ENCODE measurements at places on chromosomes 6 and 20.

- DNase-seq = no peak
Measured at GRCh38 chr20:34082232-34082887, 29.7 kb downstream of the EIF2S2 start.

GRCh38 chr6:33577106-33577535, 3.0 kb downstream of the BAK1 start:
- no peak for DNase-seq

- no peak for DNase-seq
Measured at GRCh38 chr20:14777591-14777990, 440.2 kb upstream of the FLRT3 start.

DNA sequence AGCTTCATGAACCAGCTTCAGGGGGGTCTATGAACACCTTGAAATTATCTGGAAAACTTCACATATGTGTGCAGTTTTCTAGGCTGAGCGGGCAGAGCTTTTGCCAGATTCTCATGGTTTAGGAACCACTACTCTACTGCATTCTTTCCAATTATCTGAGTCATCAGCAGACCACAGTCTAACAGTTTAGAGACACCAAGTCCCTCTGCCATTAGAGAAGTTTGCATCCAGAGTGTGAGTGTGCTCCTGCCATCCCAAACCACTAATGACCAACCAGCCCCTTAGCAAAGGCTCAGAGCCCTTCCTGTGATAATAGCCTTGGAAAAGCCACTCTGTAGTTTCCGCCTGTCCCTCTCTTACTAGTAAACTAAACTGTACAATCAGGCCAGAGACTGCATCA, 96.8 kb downstream of the PHACTR1 start:
- no peak for DNase-seq

GRCh38 chr20:45933266-45934045, 1.0 kb upstream of the PCIF1 start:
- peak; percentile 69 for DNase-seq

DNA sequence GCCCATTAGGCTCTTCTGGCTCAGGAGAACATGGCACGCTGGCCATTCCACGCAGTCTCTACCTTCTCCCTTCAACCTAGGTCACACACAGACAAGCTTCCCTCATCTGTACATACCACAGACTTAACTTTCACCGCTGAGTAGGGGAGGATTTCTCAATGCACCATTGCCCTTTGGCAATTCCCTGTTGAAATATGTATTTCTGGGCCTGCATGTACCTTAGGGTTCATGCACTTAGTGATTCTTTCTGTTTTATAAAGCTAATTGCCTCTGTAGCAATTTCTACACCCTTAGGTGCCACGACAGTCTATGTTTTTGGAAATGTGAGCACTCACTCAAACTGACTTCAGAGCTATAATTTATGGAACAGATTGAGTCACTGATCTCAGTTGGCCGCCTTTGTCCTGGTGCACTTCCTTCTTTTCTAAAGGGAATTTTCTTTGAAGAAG, 253.8 kb upstream of the PRDM1 start:
- no peak for DNase-seq

- no peak for DNase-seq
Measured at GRCh38 chr20:32626859-32627636, 41.9 kb upstream of the NOL4L start.

DNA sequence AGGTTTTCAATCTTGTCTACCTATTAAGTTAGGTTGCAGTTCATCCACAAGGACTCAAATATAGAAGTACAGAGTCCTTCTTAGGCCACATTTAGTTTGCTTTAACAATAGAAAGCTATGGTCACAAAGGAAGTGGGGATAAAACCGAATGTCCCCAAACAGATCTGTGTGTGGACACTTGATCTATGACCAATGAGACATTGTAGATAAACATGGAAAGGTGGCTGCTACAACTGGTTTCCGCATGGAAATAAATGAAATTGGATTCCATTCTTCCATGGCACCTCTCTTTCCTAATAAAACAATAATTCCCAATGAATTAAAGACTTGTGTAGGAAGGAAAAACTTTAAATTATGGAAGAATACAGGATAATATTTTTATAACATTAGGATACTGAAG, 20.4 kb upstream of the DOK5 start:
- DNase-seq = no peak

DNA sequence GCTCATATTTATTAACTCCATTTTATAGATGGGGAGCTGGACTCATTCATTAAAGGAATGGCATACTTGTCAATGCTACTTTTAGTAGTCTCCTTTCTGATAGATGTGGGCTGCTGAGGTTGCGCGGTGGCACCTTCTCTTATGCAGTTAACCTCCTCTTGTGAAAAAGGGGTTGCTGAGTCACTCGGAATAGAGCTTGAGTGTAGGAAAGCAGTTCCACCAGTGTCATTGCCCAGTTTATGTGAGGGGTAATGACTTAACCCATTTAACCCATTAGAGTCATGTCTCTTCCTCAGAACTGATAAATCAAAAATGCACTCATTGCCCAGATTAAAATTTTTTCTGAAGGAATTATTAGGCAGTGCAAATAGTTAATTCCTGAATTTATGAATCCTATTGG, 6.3 kb downstream of the MAPK14 start:
- DNase-seq = no peak

DNA sequence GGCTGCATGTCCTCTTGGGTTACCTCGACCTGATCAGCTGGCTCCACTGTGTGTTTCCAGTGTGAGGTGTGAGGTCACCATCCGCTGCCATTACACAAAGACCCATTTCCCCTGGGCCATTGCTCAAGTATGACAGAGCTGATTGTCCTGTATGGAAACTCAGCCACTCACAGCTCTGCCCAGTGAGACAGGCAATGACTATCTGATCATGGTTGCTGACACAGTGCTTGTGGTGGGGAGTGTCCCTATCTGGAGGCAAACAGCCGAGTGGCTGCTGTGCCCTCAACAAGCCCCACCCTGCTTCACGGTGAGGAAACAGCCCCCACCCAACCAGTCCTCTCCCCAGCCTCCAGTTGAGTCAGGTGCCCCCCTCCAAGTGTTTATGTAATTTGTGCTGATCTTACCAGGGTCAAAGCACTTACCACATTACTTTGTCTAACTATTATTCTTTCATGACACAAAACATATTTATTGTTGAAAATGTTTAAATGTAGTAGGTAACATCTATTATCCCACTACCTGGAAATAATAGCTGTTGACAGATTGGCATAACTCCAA, 11.7 kb upstream of the MAPK13 start:
- no peak for DNase-seq

GRCh38 chr20:15807271-15807670, 766.0 kb downstream of the KIF16B start:
- DNase-seq = no peak

DNA sequence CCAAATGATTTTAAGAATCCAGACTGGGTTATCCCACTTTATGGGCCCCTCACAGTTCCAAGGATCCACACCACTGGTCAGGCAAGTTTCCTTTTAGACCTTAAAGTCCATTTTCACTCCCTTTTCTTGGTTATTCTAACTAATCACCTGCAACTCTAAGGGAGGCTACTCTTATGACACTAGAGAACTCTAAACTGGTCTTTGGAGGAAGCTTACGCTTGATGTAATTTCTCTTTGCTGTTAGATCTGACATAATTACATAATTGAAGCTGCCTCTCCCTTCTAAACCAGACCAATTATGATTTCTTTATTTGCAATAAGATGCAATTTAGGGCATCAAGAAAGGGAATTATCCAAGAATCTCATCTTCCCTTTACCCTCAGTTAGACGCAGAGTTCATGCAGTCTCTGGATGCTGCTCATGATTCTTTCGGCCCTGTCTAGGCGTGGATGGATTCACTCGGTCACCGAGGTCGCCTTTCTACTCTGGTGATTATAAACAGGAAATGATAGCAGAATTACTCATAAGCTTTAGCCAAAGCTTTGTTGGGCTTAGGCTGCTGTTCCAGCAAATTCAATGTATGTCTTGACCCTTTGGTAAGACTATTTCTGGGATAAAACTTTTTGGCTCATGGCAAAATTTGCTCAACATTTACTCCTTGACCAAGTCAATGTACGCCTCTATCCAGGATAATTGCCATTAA, 166.4 kb upstream of the PRND start:
- no peak for DNase-seq

DNA sequence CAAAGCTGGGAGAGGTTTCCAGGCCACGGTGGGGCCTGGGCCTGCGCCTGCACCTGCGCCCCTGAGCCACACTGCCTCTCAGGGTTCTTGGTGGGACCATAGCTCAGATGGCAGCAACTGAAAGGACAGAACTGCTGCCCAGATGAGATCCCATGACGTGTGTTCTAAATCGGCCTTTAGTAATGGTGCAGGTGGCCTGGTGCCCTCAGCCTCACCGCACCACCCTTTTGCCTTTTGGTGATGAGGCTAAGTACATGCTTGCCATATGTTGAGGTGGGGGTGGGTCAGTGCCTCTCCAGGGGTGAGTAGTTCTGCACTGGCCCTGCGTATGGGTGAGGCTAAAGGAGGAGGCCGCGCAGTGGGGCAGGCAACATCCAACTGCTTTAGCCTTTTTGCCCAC, 7.4 kb downstream of the PSMG4 start:
- DNase-seq = no peak

GRCh38 chr6:22028403-22029090, 268.3 kb downstream of the PRL start:
- DNase-seq = no peak

DNA sequence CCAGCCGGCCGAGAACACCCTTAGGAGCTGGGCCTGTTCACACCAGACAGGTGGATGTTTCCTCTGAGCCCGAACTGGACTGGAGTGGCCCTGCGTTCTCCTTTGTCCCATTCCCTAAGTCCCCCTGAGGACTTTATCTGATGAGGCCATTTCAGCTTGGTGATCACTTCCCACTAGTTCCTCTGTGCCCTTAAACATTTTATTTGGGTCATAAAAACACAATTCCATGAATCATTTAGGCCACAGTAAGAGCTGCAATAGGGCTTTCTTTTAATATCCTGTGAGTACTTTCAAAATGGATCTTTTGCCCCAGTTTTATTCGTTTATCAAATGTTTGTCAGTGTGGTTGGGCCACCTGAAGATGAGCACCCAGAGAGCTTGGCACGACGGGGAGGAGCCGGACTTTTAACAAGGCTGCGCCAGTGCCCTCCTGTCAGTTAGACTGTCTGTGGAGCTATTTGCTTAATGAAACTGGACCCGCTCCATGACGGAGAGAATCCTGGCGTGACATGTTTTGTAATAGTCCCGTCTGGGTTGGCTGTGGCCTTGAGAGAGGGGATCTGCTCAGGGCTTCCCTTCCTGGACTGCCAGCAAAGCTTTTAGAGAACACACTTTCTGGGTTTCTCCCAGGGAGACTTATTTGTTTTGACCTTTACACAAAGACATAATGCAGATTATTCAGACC, 53.5 kb downstream of the ZDHHC14 start:
- DNase-seq = no peak

DNA sequence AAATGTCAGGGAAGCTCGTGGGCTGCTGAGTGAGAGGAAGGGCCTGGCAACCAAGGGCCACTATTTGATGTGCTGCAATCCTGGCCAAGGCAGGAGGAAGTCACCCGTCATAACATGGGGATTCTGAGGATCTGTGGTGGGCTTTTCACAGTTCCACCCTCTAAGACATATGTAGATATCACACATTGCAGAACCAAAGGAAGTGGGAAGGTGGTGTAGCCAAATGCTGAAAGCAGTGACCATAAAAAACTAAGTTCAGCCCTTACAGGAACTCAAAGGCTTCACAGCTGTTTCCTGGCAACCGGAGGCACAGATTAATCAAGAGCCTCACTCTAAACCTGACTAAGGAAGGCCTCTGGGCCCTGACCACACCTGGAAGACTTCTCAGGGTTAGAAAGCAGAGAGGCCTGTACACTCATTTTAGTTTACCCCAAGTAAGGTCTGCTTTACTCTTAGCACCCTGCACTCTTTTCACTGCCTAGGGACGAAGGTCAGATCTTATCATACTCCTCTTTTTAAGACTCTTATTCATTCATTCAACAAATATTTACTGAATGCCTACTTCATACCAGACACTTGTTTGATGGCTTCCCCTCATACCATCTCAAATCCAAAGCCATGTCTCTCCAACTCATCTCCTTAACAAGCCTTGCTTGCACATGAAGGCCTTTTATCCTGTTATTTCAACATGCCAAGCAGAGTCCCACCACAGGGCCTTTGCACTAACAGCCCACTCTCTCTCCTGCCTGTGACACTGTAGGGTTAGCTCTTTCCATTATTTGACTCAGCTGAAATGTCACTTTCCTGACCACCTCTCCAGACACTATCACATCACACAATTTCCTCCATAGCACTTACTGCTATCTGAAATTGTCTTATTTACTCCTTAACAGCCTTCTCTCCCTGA, 2.6 kb downstream of the UBE2V1 start:
- no peak for DNase-seq

DNA sequence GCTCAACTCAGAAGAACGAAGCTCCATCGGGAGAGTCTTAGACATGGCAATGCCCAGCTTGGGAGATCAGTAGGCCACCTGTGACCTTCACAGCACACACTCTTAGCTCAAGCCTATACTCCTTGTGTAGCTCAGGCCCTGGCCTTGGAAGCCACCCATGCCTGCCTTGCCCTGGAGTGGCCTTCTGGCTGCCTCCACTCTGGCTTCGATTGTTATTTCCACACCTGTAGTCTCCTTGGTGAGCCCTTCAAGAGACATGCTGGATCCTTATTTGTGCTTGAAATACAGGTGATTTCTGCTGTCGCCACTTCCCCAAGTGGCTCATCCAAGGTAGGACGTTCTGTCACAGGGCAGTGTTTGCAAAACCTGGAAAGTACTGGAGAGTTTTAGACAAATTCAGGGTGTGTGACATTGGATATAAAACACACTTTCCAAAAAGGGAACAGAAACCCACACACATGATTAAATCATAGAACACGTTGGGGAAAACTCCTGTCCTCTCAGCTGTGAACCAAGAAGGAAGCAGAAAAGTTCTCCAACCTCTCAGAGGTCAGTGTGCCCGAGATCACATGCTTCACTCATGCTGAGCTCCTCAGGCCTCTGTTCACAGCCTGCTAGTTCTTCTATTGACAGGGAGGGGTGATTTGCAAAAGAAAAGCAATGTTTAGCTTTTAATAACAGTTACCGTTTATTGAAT, 391.8 kb downstream of the CDC5L start:
- DNase-seq = no peak

DNA sequence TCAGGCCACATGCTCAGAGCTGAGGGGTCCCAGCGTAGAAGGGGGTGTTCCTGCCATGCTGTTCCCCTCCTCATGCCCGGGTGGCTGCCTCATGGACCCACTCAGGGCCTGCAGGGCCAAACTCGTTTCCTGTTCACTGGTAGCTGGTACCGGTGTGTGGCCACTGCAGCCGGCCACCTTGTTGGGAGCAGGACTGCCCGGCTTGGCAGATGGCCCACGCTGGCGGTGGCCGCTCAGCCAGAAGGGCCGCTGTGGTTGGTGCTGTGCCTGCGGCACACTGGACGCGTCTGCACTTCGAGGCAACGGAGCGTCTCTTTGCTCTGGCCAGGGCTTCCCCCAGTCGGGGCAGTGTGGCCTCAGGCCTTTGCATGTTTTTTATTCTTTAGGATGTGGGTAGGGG, 10.0 kb upstream of the COL20A1 start:
- DNase-seq = no peak

DNA sequence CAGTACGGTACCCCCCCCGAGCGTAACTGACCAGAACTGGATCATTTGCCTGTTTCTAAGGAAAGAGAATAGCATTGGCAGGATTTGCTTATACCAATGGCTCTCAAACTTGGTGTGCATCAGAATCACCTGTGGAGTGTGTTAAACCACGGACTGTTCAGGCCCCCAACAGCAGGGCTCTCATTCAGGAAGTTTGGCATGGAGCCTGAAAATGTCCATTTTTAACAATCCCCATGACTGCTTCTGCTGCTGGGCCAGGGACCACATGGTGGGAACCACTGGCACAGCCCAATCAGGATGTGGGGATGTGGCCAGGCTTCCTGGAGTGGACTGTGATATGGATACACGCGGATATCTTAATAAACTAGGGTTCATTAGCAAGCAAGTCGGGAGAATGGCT, 53.9 kb downstream of the GTF2H5 start:
- DNase-seq = no peak
